ENCODE measurements at places on chromosomes 11 and 22.

GRCh38 chr11:102184269-102184987 lies 74.2 kb downstream of the YAP1 start:
- no peak for DNase-seq

- DNase-seq = no peak
These were observed 79.0 kb downstream of the ABTB2 start for GRCh38 chr11:34278693-34279297.

DNA sequence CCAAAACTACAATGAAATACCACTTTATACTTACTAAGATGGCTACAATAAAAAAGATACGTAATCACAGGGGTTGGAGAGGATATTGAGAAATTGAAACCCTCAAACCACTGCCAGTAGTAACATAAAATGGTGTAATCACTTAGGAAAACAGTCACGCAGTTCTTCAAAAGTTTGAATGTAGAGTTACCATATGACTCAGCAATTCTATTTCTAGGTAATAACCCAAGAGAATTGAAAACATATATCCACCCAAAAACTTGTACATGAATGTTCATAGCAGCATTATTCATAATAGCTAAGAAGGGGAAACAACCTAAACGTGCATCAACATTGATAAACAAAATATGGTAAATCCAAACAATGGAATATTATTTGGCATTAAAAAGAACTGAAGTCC lies 24.4 kb upstream of the PSMA1 start:
- no peak for DNase-seq

DNA sequence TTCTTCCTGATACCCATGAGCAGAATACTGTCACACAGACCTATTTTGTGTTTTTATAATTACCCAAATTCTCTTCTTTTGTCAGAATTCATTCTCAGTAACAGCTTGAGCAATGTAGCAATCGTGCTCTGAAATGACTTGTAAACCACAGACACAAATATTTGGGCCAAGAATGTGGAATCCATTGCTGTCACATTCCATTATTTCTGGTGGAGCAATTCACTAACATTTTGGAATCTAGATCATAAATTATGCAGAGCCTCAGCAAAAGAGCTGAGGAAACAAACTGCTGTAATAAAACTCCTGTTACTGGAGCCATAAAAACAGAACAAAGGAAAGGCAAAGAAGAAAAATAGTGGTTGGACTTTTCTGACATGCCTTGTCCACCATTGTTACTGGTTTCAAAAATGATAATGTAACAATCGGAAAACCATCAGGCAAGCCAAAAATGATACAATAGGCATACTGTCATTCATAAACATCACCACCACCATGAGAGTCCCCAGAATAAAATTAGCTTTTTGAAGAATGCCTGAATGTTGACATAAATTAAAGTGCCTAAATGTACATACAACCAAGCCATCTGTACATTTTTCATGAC lies 223.4 kb upstream of the PITPNB start:
- DNase-seq = no peak

- no peak for DNase-seq
These were observed 1.3 kb downstream of the MACROD1 start for GRCh38 chr11:64164392-64165312.

DNA sequence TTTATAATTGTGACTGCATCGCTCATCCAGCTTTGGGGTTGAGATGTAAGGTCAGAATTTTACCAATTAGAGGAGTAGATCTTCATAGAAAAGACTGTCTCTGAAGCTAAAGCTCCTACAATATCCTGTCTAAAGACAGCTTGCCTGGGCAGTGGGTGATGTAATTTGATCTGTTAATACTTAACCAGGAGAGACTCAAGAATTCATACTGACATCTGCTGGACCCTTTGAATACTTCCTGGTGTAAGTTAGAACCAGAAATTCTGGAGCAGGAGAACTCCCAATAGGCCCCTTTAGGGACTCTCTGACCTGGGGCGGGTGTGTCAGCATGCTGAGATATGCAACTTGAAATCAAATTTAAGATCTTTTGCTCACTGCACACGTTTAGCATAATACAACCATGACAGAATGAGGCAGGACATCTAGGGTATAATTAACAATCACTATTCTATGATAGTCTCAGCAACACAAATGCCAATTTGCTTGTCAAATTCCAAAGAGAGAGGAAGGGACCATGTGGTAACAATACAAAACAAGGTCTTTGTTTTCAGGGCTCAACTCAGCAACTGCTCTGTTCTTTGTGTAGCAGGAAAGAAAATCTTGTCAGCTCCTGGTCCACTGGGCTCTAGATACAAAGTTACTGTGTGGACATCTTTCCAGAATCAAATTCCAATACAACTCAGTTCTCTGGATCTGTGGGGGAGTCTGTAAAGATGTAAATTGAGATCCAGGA lies 143.9 kb downstream of the INSC start:
- no peak for DNase-seq

GRCh38 chr22:19554834-19555404 lies 30.7 kb upstream of the CLDN5 start:
- no peak for DNase-seq

DNA sequence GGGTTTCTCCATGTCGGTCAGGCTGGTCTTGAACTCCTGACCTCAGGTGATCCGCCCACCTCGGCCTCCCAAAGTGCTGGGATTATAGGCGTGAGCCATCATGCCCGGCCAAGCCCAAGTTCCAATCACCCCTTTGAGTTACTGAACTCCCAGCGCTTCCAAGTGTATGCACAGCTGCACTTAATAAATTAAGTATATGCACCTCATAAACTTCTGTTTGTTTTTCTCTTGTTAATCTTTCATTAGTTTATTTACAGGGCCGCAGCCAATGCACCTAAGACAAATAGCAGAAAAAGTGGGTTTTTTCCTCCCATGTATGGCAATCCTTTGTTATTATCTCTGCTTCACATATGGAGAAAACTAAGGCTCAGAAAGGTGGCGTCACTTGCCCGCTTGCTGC lies 21.3 kb downstream of the SYN3 start:
- no peak for DNase-seq

GRCh38 chr11:96607864-96608558 lies 218.2 kb downstream of the JRKL start:
- DNase-seq = no peak

GRCh38 chr11:61142424-61142823 lies 18.8 kb downstream of the VPS37C start:
- no peak for DNase-seq

DNA sequence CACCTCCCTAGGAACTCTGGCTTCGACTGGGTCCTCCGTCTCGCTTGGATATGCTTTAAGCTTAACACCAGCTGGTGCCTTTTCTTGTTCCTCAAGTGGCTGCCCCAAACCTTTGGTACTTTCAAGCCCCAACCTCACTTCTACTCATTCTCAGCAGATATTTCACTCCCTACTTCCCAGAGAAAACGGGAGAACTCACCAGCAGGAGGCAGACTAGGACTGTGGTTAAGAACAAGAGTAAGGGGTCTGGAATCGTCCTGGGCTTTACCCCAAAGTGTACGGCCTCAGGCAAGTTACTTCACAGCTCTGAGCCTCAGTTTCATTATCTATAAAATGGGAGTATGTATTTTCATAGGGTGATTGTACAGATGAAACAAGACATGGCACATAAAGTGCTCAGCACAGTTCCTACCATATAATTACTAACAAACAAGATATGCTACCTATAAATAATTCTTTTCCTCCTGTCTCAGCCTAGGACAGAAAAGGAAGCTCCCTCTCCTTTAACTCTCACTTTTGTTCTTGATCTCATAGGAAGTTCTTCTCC lies 37.8 kb downstream of the PAMR1 start:
- DNase-seq = no peak

GRCh38 chr11:111044751-111045406 lies 200.6 kb upstream of the POU2AF2 start:
- no peak for DNase-seq

DNA sequence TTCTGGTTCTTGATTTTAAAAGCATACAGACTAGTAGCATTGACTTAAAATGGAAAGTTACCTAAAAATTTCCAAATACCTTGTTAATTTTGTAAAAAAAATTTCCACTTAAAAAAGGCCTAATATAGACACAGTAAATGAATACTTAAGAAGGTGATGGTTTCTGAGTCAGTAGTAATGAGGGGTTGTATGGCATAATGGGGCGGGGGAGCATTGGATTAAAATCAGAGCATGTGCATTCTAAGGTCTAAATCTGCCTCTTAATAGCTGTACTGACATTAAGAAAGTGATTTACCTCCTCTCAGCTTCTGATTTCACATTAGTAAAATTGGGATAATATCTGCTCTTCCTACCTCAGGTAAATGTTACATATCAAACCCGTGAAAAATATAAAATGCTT lies 446.5 kb downstream of the AASDHPPT start:
- DNase-seq = no peak

GRCh38 chr11:120696597-120697218 lies 185.2 kb downstream of the GRIK4 start:
- DNase-seq = no peak

DNA sequence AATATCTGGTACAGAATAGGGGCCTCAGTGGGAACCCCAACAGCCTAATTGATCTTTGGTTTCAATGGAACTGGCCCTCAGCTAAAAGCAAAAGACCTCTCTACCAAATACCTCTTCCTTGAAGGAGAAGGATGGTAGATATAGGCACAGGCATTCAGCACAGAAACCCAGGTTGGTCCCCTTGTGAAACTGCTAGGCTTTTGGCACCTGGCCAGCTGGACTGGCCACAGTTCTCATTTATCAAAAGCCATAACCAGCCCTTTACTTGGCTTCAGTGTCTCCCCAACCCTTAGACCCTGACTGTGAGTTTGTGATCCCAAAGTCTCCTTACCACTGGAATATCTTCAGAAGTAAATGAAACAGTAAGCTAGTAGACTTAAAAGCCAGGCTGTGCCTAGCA lies 152.9 kb downstream of the TENM4 start:
- DNase-seq = no peak

- no peak for DNase-seq
These were observed 111.4 kb upstream of the GRAMD1B start for GRCh38 chr11:123318623-123319022.

DNA sequence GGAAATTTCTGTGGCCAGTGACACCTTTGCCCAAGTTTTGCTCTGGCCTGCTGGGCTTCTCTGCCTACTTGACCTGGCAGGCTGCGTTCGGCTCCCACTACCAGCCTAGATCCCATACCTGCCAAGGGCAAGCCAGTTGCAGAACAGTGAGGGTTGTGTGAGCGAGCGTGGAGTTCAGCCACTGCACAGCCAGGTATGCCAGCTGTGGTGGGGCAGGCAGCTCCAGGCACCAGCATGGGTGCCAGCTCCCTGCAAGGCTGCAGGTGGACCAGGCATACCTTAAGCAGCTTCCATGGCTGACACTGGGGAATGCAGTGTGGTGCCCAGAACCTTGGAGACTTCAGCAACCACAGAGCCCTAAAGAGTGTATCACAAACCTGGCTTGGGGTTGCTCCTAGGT lies 133.5 kb downstream of the LDLRAD3 start:
- DNase-seq = no peak

- no peak for DNase-seq
These were observed 749 bp downstream of the VWA5A start for GRCh38 chr11:124115782-124116616.

DNA sequence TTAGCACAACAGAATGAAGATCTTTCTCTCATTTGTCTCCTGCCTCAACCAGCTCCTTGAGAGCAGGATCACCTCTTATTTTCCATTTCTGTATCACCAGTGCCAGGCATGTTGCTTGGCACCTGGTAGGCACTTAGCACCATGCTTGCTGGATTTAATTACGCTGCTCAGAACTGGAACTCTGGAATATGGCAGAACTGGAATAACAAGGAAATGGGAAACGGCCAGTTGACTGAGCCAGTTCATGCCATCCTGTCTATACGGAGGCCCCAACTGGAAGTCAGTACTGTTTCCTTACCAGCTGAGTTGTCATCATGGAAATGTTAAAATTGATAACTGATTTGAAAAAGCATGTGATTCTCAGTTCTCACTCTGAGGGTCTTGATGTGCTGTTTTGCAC lies 69.5 kb upstream of the YWHAH start:
- no peak for DNase-seq

GRCh38 chr22:23790819-23791737 lies 4.3 kb downstream of the SMARCB1 start:
- no peak for DNase-seq

- no peak for DNase-seq
These were observed 2.4 kb upstream of the MGAT3 start for GRCh38 chr22:39454385-39454871.
